ENCODE measurements at places on chromosomes 1 and 21.

DNA sequence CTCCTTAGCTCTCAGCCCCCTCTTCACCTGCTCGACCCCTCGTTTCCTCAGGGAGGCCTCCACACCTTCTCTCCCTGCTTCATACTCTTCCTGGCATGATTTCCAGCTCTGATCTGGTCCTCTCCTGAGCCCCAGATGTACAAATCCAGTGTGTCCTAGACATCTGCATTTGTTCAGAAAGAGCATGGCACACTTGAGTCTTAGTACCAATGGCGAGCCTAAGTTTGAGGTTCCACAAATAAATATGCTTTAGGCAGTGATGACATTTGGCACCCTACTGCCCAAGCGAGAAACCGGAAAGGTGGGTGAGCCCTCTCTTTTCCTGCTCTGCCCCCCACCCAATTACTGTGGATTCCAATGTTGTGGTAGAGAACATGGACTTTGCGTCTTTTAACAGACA is 34.0 kb downstream of the ATP1A1 start:
- no peak for DNase-seq

DNA sequence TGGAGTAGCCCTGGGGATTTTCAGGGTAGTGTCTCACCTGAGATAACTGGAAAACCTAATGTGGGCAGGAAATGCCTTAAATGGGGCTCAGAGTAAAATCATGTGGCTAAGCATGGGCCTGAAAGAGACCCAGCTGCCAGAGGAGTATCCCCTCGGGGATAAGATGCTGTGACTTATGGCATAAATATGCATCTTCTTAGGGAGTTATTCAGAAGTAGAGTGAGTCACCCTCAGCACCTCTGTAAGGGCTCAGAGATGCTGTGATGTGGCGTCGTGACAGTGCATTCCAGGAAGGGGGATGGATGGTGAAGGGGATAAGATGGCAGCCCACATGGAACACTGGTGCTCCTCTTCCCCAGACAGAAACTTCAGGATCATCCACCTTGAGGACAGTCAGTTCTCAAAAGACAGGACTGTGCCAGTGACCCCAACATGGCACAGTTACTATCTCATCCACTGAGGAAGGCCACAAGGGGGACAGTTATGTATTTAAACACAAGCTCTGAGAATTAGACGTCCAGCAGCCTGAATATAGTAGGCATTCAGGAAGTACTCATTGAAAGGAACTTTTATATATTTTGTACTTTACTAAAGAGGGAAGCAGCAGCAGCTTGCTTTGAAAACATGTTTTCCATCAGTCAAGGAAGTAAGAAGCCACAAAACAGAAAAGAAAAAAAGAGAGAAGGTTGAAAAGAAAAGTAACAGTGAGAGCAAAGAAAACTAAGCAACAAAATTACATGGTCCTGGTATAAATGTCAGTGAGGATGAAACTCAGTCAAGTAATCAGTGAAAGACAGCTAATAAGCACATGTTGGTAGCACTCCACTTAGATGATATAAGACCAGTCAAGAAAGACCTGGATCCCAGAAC is 8.3 kb downstream of the IL24 start:
- DNase-seq, result no peak

- no peak for DNase-seq
Observed at GRCh38 chr1:1550591-1551432, 10.4 kb upstream of the TMEM240 start.

- peak; percentile 31 for DNase-seq
Observed at GRCh38 chr1:230797942-230798365, 50.8 kb downstream of the CAPN9 start.
